Stimulated activated CD4-positive, alpha-beta T cell treated with anti-CD3 and anti-CD28 coated beads, Interleukin-2, amount 100 ng/mL, for 4 hours (primary cell): ENCODE measurements at places on chromosomes 7 and 10.

- DNase-seq: no peak
Observed at GRCh38 chr7:286266-286665, 3.7 kb upstream of the FOXL3 start.

DNA sequence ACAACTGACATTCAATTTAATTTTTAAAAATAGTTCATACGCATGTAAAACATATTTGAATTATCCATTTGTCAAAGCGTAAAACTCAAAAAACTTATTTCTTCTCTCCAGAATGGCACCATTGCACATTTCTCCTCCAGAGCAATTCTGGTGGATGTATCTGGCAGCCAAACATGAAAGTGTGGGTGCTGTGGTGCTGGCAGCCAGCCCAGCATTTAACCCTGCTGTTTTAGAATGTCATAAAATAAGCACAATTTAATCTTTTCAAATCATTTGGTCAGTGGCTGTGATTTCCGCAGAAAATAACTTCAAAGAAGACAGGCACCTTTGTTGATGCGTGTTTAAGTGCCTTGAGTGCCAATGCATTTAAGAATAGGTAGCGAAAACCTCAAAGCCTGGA, 302.7 kb upstream of the MEOX2 start:
- no peak for DNase-seq

GRCh38 chr10:99927721-99928280, 81.9 kb downstream of the DNMBP start:
- no peak for DNase-seq

DNA sequence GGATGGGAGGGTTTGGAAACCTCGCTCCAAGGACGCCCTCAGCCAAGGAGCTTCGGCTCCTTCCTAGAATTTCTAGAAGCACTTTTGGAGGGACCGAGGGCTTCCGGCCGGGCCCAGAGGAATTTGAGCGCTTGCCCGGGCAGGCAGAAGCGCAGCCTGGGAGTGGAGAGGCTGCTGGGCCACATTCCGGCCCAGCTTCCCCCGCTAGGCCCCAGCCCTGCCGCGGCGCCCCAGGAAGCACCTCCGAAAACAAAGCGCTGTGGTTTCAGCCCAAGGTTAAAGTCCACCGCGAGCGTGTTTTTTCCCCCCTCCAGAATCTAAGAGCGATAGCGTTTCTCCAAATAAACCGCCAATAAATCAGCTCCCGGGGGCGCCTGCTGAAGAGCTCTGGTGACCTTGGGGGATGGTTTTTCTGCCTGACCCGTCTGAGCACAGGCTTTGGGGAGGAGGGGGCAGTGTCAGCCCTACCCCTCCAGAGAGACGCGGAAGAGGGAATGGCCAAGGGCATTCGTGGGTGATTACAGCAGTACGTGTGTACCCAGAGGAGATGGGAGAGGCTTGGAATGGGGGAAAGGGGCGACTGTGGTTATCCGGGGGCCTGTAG, 5.7 kb upstream of the TNRC18 start:
- DNase-seq: no peak

GRCh38 chr10:13712837-13713581, 126.2 kb downstream of the PRPF18 start:
- peak; percentile 11 for DNase-seq

GRCh38 chr7:156494960-156495359, 145.6 kb upstream of the RNF32 start:
- DNase-seq: no peak

DNA sequence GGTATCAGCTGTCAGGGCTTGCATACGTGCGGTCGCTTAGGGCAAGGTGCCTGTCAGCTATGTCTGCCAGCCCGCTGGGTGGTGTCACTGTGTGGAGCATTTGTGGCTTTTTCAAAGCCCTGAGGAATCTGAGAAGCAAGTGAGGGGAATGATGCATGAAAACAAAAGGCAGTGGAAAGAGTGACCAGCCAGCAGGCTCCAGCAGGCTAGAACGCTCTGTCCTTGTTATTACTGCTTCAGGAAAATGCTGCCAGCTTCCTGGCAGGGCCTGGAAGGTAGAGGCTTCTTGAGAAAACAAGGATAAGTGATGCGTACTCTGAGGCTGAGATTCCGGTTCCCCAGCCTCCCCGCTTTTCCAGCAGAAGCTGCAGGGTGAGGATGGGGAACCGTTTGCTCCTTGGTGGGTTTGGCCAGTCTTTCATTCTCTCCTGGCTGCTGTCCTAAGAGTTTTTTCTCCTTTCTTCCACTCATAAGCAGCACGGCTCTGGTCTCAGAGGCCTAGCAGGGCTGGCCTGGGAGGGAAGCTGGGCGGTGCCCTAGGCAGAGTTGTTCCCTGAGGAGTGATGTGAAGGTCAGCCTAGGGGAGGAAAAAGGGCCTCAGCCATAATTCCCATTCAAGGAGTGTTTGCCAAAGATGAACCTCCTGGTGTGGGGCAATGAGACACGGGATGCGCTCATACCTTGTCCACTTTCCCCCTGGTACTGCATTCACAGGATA, 42.8 kb upstream of the MKLN1 start:
- no peak for DNase-seq

DNA sequence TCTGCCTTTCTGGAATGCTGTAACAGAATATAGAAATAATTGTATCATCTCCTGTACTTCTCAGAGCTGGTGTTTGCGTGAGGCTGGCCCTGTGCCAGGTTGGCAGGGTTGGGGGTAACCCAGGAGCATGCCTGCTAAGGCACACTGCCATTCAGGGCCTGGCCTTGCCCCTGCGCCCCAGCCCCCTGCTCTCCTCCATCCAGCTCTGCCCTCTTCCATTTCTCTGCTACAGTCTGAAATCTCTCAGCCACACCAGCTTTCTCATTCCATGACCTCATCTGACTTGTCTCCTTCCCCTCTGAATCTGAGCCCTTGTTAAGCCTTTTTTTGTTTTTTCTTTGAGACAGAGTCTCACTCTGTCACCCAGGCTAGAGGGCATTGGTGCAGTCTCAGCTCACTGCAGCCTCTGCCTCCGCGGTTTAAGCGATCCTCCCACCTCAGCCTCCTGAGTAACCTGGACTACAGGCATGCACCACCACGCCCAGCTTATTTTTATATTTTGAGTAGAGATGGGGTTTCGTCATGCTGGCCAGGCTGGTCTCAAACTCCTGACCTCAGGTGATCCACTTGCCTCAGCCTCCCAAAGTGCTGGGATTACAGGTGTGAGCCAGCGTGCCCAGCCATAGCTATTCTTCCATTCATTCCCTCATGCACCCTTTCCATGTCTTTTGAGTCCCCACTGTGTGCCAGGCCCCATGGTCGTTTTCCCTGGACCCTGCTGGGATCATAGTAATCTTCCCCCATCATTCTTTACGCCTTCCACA, 206.8 kb downstream of the CUX1 start:
- no peak for DNase-seq
